ENCODE measurements at places on chromosomes 6 and 20. TPM values are rescaled to one million over a fixed set of nuclear protein-coding genes. Genes with fewer than 3 reads are reported as not detected.

KCNK17 gene
- 0.26 TPM for total RNA-seq

HLA-DMB gene
- total RNA-seq: 11.1 TPM

GRM1 gene
- total RNA-seq: not detected

RIMS4 gene
- not detected for total RNA-seq

SYCP2L gene
- not detected for total RNA-seq

ADGRF4 gene
- total RNA-seq: not detected

CST4 gene
- total RNA-seq: not detected

RCAN2 gene
- total RNA-seq: not detected

HDGFL1 gene
- not detected for total RNA-seq

DPPA5 gene
- not detected for total RNA-seq

SNRPB gene
- total RNA-seq: 136 TPM

- no peak overlapping the region for H3K27ac ChIP-seq
- no peaks in the 10 kb centered on the region for H3K27me3 ChIP-seq
- H3K36me3 ChIP-seq: no peaks in the 10 kb centered on the region
Observed at GRCh38 chr6:78700991-78701390, 166.4 kb upstream of the IRAK1BP1 start.

- no peaks in the 10 kb centered on the region for H3K27me3 ChIP-seq
- no peak overlapping the region for H3K4me3 ChIP-seq
- peaks cover 5% of the 10 kb centered on the region for H3K4me1 ChIP-seq
- DNase-seq: no peak
Observed at GRCh38 chr6:3789018-3789895, 37.7 kb upstream of the PXDC1 start.

DNA sequence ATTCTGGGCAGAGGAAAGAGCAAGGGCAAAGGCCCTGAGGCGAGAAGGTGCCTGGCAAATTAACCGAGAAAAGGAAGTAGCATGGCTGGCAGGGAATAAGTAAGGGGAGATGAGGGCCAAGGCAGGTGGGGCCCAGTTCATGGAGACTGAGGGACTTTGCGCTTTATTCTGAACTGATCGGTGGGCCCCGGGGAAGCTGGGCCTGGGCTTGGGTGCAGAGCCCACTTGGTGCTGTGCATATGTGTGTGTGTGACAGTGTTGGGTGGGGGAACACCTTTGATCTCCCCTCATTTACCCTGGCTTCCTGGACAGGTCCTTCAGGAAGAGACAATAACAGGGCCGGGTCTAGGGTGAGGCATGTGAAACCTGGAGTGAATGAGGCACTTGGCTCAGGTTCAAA lies 2.9 kb upstream of the MDFI start:
- H3K36me3 ChIP-seq: peaks cover 8% of the 10 kb centered on the region
- no peak for DNase-seq
- no peak overlapping the region for H3K4me3 ChIP-seq
- no peak overlapping the region for H3K27ac ChIP-seq

DNA sequence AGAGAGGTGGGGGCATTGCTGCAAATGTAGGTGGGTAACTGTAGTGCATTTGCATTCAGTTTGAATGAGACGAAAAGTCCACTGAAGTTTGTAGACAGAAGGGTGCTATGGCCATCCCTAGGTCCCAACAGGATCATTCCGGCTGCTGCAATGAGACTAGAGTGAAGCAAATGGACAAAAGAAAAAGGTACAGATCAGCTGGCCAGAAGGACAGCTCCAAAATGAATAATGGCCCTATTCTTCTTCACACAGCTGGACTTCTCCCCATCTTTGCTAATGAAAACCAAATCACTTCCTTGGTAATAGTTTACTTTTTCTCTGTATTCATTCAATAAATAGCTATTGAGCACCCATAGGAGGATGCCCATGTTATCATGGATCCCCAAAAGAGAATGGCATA lies 56.4 kb upstream of the TPD52L1 start:
- H3K4me1 ChIP-seq: peaks cover 10% of the 10 kb centered on the region
- peaks cover 2% of the 10 kb centered on the region for H3K36me3 ChIP-seq
- no peak overlapping the region for H3K27ac ChIP-seq
- no peak overlapping the region for H3K4me3 ChIP-seq

- peaks cover 3% of the 10 kb centered on the region for H3K36me3 ChIP-seq
- H3K27ac ChIP-seq: no peak overlapping the region
- H3K4me1 ChIP-seq: no peaks in the 10 kb centered on the region
- no peak for DNase-seq
- H3K4me3 ChIP-seq: no peak overlapping the region
- H3K27me3 ChIP-seq: peaks cover 52% of the 10 kb centered on the region
Observed at GRCh38 chr20:41670631-41671030, 52.5 kb upstream of the CHD6 start.

DNA sequence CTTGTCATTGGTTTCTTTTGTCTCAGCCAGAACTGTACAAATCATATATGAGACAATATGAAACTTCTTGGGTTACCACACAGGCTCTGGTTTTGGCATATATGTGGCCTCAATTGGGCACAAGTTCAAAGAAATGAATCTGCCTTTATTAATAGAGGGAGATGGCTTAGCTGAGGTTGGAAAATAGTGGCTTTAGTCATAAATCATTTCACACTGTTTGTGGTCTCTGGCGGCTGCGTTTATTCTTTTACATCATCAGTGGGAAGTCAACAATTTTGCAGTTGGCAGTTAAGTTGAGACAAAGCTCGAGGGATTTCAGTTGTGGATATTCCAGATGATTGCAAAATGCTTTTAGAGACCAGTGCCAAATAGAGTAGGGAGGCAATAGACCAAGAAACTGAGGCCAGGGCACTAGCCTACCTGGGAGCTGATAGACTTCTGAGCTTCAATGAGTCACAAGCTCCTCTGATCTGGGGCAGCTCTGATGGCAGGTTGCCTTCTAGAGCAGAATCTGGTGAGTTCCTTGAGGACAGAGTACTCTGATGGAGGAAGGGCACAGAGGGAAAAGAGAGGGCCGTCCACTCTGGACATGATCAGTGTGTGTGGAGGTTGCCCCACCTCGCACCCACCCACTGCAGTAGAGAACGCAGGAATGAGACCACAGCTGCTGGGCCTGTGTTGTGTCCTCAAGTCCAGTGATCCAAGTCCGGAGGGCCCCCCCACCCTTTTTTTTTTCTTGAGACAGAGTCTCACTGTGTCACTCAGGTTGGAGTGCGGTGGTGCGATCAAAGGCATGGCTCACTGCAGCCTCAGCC lies 73.5 kb downstream of the ARMC2 start:
- no peaks in the 10 kb centered on the region for H3K27me3 ChIP-seq
- DNase-seq: no peak
- H3K4me1 ChIP-seq: peaks cover 21% of the 10 kb centered on the region
- peak overlapping the region; percentile 76 for H3K27ac ChIP-seq
- no peak overlapping the region for H3K4me3 ChIP-seq

DNA sequence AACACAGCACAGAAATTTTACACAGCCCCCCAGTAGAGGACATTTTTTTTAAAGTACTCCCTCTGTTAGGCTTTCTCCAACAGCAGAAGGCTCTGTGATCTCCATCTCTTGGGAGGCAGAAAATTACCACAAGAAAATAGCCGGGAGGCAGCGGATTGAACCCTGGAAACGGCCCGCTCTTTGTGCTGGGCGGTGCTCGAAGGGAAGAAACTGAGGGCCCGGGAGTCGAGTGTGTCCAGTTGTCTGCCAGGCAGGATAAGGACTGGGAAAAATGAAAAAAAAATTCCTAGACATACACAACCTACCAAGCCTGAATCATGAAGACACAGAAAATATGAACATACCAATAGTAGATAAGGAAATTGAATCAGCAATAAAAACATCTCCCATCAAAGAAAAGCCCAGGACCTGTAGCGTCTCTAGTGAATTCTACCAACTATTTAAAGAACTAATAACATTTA lies 31.5 kb downstream of the POM121L2 start:
- H3K4me1 ChIP-seq: no peaks in the 10 kb centered on the region
- no peak for DNase-seq
- H3K36me3 ChIP-seq: no peaks in the 10 kb centered on the region
- peaks cover 68% of the 10 kb centered on the region for H3K27me3 ChIP-seq
- no peak overlapping the region for H3K4me3 ChIP-seq

DNA sequence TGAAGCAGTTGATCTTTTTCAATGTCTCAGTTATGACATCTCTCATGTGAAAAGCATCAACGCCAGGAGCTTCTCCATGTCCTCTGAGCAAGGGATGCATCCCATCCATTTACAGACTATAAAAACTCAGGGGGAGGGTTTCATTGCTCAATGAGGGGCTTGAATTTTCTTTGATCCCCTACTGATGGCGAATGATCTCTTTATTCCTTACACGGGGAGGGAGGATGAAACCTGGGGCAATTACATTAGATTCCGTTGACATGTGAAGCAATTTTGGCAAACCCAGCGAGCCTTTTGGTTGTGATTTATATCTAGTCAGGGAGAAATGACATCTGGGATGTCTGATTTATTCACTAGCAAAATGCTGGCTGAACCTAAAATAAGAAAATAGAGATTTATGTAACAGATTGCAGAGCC lies 268.9 kb downstream of the HIVEP2 start:
- H3K4me1 ChIP-seq: peaks cover 11% of the 10 kb centered on the region
- H3K27me3 ChIP-seq: peaks cover 49% of the 10 kb centered on the region
- H3K27ac ChIP-seq: no peak overlapping the region
- H3K36me3 ChIP-seq: peaks cover 2% of the 10 kb centered on the region
- no peak for DNase-seq

- H3K27ac ChIP-seq: peak overlapping the region; percentile 100
- peaks cover 6% of the 10 kb centered on the region for H3K36me3 ChIP-seq
- no peaks in the 10 kb centered on the region for H3K27me3 ChIP-seq
- DNase-seq: no peak
- H3K4me1 ChIP-seq: peaks cover 40% of the 10 kb centered on the region
Observed at GRCh38 chr20:32111753-32112152, 2.2 kb downstream of the TM9SF4 start.

- no peak overlapping the region for H3K27ac ChIP-seq
- H3K27me3 ChIP-seq: peaks cover 7% of the 10 kb centered on the region
- H3K4me1 ChIP-seq: peaks cover 9% of the 10 kb centered on the region
- no peak for DNase-seq
- H3K4me3 ChIP-seq: no peak overlapping the region
- peaks cover 6% of the 10 kb centered on the region for H3K36me3 ChIP-seq
Observed at GRCh38 chr20:52313341-52313963, 121.9 kb upstream of the ZFP64 start.

DNA sequence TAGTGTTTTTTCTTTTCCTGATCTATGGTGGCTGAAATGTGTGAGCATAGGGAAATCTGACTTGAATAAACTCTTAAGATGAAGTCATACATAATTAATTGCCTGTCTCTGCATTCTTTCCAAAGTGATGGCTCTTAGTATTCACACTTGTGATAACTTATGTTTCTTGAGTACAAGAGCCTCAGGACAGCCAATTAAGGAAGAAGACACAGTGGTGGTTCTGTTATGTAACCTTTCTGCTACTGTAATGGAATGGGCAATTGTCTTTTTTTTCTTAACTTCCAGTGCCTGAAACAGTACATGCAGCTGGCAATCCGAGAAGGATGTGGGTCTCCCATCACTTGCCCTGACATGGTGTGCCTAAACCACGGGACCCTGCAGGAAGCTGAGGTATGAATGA lies 40.1 kb downstream of the RNF144B start:
- no peak overlapping the region for H3K4me3 ChIP-seq
- H3K36me3 ChIP-seq: peaks cover 5% of the 10 kb centered on the region
- H3K27me3 ChIP-seq: no peaks in the 10 kb centered on the region

DNA sequence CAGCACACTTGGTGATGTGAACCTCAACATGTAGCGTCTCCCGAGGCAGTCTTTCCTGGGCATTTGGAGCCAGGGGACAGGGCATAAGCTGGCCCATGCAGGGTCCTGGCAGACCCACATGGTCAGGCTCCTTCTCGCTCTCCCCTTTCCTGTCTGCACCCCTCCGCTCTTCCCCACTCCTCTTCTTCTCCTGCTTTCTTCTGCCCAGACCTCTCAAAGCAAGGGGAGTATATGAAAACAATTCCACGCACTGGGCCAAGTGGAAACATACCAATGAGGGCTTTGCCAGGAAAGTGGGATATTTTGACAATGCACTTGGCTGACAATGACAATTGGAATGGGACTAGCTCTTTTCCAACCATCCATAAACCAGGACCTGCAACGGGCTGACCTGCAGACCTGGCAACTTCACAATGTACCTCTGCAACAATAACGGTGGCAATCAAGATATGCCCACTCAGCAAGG lies 58.9 kb upstream of the TRAF3IP2 start:
- H3K4me3 ChIP-seq: no peak overlapping the region
- H3K36me3 ChIP-seq: peaks cover 11% of the 10 kb centered on the region
- no peaks in the 10 kb centered on the region for H3K27me3 ChIP-seq
- H3K27ac ChIP-seq: no peak overlapping the region
- H3K4me1 ChIP-seq: peaks cover 10% of the 10 kb centered on the region

GRCh38 chr6:91879386-91879995 lies 1292.6 kb upstream of the MAP3K7 start:
- no peak overlapping the region for H3K27ac ChIP-seq
- no peaks in the 10 kb centered on the region for H3K27me3 ChIP-seq
- H3K4me3 ChIP-seq: no peak overlapping the region
- no peaks in the 10 kb centered on the region for H3K4me1 ChIP-seq
- DNase-seq: no peak

GRCh38 chr20:58246346-58246745 lies 17.9 kb upstream of the ANKRD60 start:
- DNase-seq: no peak
- peaks cover 5% of the 10 kb centered on the region for H3K36me3 ChIP-seq
- no peaks in the 10 kb centered on the region for H3K27me3 ChIP-seq
- peaks cover 5% of the 10 kb centered on the region for H3K4me1 ChIP-seq

- no peak overlapping the region for H3K4me3 ChIP-seq
- no peaks in the 10 kb centered on the region for H3K4me1 ChIP-seq
- H3K36me3 ChIP-seq: no peaks in the 10 kb centered on the region
Observed at GRCh38 chr6:54697424-54697823, 149.1 kb upstream of the FAM83B start.

DNA sequence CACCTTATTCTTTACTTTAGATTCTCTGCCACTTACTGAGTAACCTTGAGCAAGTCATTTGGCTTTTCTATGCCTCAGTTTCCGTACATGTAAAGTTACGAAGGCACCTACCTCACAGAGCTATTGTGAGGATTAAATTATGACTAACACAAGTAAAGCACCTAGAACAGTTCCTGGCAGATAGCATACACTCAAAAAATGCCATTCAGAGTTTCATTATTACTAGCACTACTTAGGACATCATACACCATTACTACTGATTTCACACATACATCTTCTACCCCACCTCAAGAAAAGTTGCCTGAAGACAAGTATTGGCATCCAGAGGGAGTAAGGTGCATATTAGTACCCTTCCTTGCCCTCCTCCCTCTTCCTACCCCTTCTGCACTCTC lies 107.8 kb downstream of the OGFRL1 start:
- peaks cover 26% of the 10 kb centered on the region for H3K27me3 ChIP-seq
- H3K27ac ChIP-seq: no peak overlapping the region
- H3K4me1 ChIP-seq: peaks cover 2% of the 10 kb centered on the region
- H3K36me3 ChIP-seq: no peaks in the 10 kb centered on the region

GRCh38 chr6:32095338-32096086 lies 13.6 kb downstream of the TNXB start:
- H3K4me1 ChIP-seq: peaks cover 3% of the 10 kb centered on the region
- peak overlapping the region; percentile 50 for H3K4me3 ChIP-seq
- peaks cover 57% of the 10 kb centered on the region for H3K27me3 ChIP-seq
- no peak overlapping the region for H3K27ac ChIP-seq
